ENCODE measurements at places on chromosomes 5 and 9.

GRCh38 chr5:31459594-31459993, 72.3 kb downstream of the DROSHA start:
- DNase-seq, result no peak

DNA sequence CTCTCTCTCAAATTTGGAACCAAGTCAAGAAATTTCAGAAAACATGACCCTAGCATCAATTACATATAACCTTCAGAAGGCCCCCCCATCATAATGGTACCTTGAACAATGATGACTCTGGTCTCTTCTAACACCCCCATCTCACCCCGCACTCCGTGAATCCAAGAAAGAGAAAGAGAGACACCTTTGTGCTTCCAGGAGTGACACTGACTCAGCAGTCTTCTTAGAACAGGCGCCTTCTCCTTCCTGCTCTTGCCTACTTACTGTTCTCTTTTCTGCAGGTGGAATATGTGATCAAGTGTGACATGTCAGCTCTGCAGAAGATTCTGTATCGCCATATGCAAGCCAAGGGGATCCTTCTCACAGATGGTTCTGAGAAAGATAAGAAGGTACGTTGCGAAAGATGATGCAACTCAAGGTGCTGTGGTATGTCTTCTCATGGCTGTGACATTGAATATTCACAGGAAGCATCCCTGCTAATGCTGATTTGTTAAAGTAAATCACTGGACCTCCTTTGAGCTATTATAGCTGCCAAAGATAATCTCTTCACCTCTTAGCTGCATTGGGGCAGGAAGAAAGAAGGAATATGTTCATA, 81.3 kb downstream of the SMARCA2 start:
- no peak for DNase-seq

DNA sequence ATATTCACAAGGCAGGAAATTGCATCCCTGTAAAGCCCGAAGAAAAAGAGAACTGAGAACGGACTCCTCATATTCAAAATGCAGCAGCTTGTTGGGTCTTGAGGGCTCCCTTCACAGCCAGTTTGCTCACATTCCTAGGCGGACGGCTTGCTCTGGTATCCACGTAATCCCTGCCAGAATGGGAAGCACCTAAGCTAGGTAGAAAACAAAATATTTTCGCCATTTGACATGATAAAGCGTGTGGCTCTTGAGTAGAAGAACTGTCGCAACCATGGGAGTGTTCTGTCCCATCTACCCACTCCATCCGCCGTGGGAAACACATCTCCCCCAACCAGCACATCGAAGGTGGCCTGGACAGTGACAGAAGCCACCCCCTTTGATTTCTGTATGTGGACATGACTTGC, 183.1 kb downstream of the GAS1 start:
- no peak for DNase-seq

DNA sequence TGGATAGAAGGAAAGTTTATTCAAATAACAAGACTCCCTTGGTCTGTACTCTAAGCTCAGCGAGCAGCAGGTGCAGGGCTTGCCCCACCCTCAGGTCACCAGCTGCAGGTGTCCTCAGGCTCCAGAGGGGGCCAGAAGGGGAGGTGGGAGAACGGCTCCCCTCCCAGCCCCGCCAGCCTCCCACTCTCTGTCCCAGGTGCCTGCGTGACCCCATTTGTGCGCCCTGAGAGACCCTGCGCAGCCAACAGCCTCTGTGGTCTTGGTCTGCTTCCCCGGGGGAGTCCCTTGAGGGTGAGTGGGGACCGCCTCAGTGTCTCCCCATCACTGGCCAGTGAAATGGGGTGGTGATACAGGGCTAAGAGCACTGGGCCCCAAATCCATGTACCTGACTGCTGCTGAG, 62.3 kb upstream of the STXBP1 start:
- DNase-seq, result no peak

- DNase-seq, result no peak
Measured at GRCh38 chr5:107916731-107917725, 246.3 kb upstream of the EFNA5 start.
